Spinal cord (tissue), 10 donors: ENCODE measurements at places on chromosomes 1 and 21. TPM values are rescaled to one million over a fixed set of nuclear protein-coding genes. Genes with fewer than 3 reads are reported as not detected.

DNA sequence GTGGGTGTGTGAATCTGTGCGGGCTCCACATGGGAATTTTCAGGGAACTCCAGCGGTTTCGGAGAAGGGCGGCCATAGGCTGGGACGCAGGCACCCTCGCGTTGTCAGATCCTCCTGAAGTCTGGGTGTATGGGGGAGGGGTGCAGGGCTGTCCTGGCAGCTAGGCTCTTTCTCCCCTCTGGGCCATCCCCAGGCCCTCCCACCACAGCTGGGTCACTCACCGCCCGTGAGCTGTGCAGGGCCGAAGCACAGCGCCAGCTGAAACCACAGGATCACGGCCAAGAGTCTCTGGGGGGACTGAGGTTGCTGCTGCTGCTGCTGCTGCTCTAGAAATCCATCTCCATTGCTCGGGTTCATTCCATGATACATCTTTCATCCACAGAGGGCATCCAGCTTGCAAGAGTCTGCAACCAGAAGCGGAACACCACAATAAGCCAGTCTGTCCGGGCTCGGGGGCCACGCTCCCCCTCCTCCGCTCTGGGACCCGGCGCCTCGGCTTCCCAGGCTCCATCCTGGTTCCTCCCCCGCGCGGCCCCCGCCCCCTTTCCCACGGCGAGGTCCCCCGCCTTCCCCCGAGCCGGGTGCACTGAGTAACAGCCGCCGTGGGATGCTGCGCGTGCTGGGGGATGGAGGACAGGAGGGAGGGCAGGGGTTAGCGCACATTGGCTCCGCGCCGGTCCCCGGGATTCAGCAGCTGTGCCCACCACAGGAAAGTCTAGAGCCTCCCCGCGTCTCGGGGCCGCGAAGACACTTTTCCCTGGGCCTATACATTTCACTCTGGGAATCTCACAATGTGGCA, 720 bp downstream of the SUSD4 start:
- DNase-seq, result no peak
- peak overlapping the region; percentile 70 for H3K4me3 ChIP-seq
- H3K27ac ChIP-seq, result peak overlapping the region; percentile 61
- H3K4me1 ChIP-seq, result peaks cover 21% of the 10 kb centered on the region

GRCh38 chr1:156914440-156914856, 6.0 kb upstream of the LRRC71 start:
- H3K27ac ChIP-seq, result no peak overlapping the region
- H3K36me3 ChIP-seq, result no peaks in the 10 kb centered on the region
- DNase-seq, result no peak
- H3K4me3 ChIP-seq, result no peak overlapping the region
- peaks cover 17% of the 10 kb centered on the region for H3K4me1 ChIP-seq

DNA sequence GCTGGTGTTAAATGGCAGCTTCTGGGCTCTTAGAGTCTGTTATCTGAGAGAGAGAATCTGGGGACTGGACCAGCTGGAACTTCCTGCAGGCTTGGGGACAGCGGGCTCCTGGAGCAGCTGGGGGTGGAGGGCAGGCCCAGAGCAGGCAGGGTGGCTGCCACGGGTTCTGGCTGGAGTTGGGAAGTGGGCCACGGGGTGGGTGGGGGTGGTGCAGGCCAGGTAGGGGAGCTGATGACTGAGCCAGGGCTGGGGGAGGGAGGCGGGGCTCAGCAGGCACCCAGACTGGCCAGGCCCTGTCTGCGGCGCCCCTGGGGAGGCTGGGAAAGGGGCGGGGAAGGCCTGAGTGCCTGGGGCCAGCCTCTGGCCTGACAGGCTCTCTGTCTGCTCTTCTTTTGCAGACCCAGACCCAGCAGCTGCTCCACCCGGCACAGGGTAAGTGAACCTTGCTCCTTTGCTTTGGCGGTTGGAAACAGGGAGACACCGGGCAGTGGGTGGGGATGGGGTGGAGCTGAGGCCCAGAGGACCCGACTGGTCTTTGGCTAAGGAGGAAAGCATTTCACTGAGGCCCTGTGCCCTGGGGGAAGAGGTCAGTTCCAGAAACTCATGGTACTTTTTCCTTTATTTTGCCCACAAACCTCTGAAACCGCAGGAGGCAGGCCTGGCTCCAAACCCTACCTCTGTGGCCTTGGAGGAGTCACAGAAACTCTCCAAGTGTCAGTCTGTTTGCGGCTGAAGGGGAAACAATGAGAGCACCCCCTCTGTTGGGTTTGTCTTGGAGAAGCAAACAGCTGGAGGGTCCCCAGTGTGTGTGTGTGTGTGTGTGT, 48.8 kb downstream of the ARHGEF10L start:
- no peak overlapping the region for H3K4me3 ChIP-seq
- H3K27me3 ChIP-seq, result no peaks in the 10 kb centered on the region
- H3K36me3 ChIP-seq, result peaks cover 58% of the 10 kb centered on the region

GRCh38 chr1:28518745-28519341, 13.0 kb downstream of the RCC1 start:
- no peak for DNase-seq
- no peak overlapping the region for H3K27ac ChIP-seq
- H3K27me3 ChIP-seq, result no peaks in the 10 kb centered on the region

DNA sequence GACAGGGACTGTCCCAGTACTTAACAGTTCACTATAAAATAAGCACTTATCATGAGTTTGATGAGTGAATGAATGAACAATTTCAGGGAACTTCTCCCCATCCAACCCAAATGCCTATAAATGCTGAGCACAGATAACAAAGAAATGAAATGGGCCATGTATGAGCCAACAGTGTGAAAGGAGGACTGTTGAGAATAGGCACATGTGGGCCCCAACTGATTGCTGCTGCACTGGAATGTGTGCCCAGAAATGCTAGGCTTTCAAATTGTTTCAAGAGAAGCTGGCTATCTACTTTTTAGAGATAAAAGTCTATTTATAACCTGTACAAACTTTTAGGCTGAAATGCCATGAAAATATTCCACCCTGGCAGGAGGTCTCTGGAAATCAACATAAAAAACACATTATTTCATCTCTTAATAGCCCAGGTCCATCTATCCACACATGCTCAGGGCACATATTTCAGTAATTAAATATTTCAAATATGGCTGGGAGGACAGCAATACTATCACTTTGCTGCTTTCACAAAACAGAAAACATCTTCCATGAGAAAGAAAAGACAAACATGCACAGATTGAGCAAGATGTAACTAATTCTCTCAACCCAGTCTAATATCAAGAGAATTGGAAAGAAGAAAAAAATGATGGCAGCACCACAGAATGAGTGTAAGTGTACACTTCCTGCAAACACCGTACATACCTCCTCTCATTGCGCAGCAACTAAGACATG, 49.8 kb downstream of the COLGALT2 start:
- no peak overlapping the region for H3K4me3 ChIP-seq
- H3K27me3 ChIP-seq, result no peaks in the 10 kb centered on the region
- no peak for DNase-seq
- H3K4me1 ChIP-seq, result peaks cover 4% of the 10 kb centered on the region
- H3K36me3 ChIP-seq, result no peaks in the 10 kb centered on the region

- DNase-seq, result no peak
- H3K4me3 ChIP-seq, result no peak overlapping the region
- peak overlapping the region; percentile 34 for H3K27ac ChIP-seq
- H3K27me3 ChIP-seq, result peaks cover 31% of the 10 kb centered on the region
- H3K4me1 ChIP-seq, result peaks cover 20% of the 10 kb centered on the region
- no peaks in the 10 kb centered on the region for H3K36me3 ChIP-seq
Measured at GRCh38 chr1:151840421-151840820, 801 bp upstream of the C2CD4D start.

DNA sequence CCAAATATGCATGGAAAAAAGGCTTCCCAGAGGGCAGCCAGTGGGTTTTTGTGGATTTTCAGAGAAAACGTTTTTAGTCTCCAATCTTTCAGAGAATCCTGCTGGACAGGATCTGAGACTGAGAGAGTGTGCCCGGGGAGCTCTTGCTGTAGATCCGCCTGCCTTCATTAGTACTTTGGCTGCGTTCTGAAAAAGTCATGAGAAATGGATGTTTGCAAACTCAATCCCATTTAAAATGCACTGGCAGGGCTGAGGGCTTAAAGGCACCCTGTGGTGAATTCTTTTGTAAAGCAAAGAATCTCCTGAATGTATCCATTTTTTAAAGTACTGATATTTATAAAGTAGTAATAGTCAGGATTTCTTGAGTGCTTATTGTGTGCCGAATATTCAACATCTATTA, 22.2 kb downstream of the FOXD2 start:
- no peak overlapping the region for H3K27ac ChIP-seq
- no peak overlapping the region for H3K4me3 ChIP-seq
- DNase-seq, result no peak
- H3K36me3 ChIP-seq, result no peaks in the 10 kb centered on the region
- peaks cover 42% of the 10 kb centered on the region for H3K27me3 ChIP-seq

DNA sequence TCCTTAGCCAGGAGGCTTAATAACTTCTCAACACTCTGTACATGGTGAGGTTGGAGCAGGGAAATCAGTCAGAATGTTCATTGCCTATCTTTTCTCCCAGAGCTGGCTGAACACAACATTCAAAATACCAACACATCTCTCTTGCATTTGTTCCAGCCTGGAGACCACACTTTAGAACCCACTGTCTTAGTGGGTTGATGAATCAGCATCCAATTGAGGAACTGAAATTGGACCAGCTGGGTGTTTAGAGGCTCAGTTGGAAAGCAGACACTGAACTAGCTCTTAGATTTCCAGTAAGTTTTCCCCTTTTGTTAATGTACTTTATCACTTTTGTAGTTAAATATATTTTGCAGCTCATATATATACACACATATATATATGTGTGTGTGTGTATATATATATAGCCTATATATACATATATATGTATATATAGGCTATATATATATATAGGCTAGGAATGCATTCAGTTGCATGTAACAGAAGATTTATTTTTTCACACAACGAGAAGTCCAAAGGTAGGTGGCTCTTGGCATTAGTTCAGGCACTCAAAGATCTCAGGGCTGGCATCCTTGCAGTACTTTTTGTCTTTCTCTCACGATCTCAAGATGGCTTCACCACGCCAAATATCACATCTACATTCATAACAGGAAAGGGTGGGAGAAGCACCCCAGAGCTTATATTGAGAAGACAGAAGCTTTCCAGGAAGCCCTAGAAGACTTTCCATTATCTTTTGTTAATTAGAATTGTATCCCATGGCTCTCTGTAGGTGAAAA, 35.0 kb upstream of the HUNK start:
- no peak overlapping the region for H3K27ac ChIP-seq
- H3K27me3 ChIP-seq, result no peaks in the 10 kb centered on the region
- no peak for DNase-seq
- H3K36me3 ChIP-seq, result no peaks in the 10 kb centered on the region
- no peak overlapping the region for H3K4me3 ChIP-seq
- H3K4me1 ChIP-seq, result peaks cover 5% of the 10 kb centered on the region

GRCh38 chr1:162689745-162690671, 57.7 kb downstream of the DDR2 start:
- no peaks in the 10 kb centered on the region for H3K27me3 ChIP-seq
- no peaks in the 10 kb centered on the region for H3K4me1 ChIP-seq
- DNase-seq, result no peak
- no peak overlapping the region for H3K4me3 ChIP-seq
- H3K36me3 ChIP-seq, result no peaks in the 10 kb centered on the region

DNA sequence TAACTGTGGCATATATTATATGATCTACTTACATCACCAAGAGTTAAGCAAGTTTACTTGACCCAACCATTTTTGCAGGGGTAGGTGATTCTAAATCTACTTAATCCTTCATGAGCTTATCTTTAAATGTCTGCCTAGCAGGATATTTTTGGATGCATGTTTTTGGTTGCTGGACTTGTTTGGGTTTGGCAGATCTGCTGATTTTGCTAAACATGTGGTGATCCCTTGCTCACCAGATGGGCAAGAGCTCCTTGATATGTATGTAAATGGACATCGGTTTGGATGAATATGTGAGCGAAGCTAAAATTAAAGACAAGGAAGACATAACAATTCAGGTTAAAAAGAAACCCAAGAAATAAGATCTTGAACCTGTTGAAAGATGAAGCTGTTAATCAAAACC, 36.7 kb downstream of the FMN2 start:
- no peaks in the 10 kb centered on the region for H3K4me1 ChIP-seq
- no peaks in the 10 kb centered on the region for H3K27me3 ChIP-seq
- DNase-seq, result no peak
- no peak overlapping the region for H3K27ac ChIP-seq
- H3K4me3 ChIP-seq, result no peak overlapping the region

Gene MDM4
- 71.1 TPM for total RNA-seq

Gene RIMKLA
- total RNA-seq, result 18.2 TPM

Gene HTR6
- total RNA-seq, result 0.89 TPM

Gene ZBTB18
- total RNA-seq, result 27.6 TPM
